ENCODE measurements at places on chromosomes 2 and 18.

GRCh38 chr2:195579776-195580555, 77.1 kb upstream of the SLC39A10 start:
- no peak for DNase-seq

GRCh38 chr2:230631470-230631869, 81.2 kb upstream of the CAB39 start:
- DNase-seq: no peak

DNA sequence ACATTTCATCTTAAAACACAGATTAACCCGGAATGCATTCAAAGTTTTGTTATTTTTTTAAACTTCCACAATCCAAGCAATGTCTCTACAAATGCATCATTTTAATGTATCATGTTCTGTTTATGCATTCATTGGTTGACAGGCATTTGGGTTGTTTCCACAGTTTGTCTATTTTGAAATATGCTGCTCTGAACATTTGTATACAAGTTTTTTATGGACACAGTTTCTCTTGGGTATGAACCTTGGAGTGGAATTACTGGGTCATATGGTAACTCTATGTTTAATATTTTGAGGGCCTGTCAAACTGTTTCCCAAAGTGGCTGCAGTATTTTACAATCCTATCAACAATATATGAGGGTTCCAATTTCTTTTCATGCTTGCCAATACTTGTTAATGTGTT, 57.3 kb downstream of the GULP1 start:
- no peak for DNase-seq

- DNase-seq: no peak
Measured at GRCh38 chr18:75496151-75496550, 68.6 kb upstream of the SMIM21 start.

DNA sequence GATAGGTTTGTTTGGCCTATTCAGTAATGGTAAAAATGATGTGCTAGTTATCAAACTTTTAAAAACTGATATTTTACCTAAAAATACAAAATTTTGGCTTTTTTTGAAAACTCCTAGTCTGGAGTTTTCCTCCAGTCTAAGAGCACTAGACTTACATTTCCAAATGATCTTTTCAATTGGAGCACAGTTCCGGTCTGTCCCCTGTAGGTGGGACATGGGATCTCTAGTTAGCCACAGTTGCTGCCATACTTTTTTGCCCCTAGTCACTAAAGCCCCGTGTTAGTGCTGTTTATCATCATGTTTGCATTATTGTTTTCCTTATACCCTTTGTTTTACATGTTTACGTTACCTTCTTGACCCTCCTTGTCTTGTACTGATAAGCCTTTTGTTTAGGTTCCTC, 52.4 kb downstream of the RELCH start:
- DNase-seq: no peak

- no peak for DNase-seq
Measured at GRCh38 chr2:47073641-47074040, 81.5 kb downstream of the STPG4 start.

GRCh38 chr2:222734703-222735014, 63.2 kb downstream of the MOGAT1 start:
- peak; percentile 37 for DNase-seq

GRCh38 chr2:80475970-80476369, 171.4 kb upstream of the LRRTM1 start:
- no peak for DNase-seq

GRCh38 chr18:8610459-8610851, 1.2 kb downstream of the RAB12 start:
- DNase-seq: no peak

GRCh38 chr2:187294043-187294442, 154.0 kb downstream of the CALCRL start:
- no peak for DNase-seq

DNA sequence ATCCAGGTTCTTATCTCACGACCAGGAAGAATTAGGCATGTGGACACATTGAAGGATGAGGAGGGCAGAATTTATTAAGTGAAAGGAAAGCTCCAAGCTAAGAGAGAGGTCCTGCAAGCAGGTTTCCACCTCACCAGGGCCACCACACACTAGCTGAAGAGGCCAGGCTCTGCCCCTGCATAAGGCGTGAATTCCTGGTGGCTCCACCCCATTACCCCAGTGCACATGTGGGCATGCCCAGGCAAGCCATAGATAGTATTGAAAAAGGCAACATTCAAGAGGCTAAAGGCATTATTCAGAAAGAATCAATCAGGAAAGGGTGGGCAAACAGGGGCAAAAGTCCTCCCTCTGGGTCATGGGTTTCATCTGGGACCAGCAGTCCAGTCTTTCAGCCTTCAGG, 30.9 kb upstream of the GRP start:
- DNase-seq: no peak

DNA sequence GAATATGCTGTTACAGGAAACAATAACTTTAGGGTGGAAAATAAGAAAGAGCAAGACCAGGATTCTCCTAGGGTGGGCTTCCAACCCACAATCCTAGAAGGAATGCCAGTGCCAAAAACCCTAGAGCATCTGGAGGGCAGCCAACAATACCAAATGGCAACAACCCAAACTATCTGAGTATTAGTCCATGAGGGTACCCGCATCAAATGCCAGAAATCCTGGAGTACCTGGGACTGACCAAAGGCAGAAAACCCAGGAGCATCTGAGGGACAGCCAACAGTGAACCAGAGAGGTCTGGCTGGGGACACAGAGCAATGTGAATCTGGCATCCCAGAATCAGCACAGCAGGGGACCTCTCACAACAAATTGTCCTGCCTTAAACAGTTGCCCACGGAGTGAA, 126.3 kb downstream of the SCG2 start:
- DNase-seq: no peak

- no peak for DNase-seq
Measured at GRCh38 chr18:56172527-56172926, 465.9 kb downstream of the TXNL1 start.

- DNase-seq: no peak
Measured at GRCh38 chr18:13273800-13274199, 55.2 kb downstream of the LDLRAD4 start.

GRCh38 chr2:217785544-217786045, 217.2 kb downstream of the TNS1 start:
- DNase-seq: peak; percentile 88

DNA sequence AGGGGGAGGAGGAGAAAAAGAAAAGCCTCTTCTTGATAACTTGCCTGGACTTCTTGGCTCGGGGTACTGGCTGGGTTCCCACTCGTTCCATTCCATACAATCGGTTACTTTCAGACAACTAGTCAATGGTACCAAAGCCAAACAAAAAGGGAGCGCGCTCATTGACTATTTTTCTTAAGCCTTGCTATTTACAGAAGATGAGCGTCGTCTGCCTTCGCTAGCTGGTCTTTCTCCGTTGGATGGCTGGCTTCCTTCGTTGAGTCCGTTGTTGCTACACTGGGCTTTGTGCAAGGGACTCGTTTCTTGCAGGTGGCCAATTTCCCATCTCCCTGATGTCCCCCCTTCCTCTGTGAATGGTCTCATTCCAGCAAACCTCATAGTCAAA, 260.4 kb downstream of the ZNF516 start:
- no peak for DNase-seq

- no peak for DNase-seq
Measured at GRCh38 chr2:226548732-226549131, 250.9 kb downstream of the IRS1 start.

GRCh38 chr2:66565291-66565690, 130.4 kb downstream of the MEIS1 start:
- DNase-seq: no peak

GRCh38 chr2:119179202-119179601, 20.7 kb upstream of the C1QL2 start:
- no peak for DNase-seq

- peak; percentile 66 for DNase-seq
Measured at GRCh38 chr2:231222318-231223000, 24.0 kb downstream of the ARMC9 start.

GRCh38 chr2:161343235-161343634, 35.0 kb downstream of the PSMD14 start:
- no peak for DNase-seq

GRCh38 chr2:141438536-141438935, 692.3 kb downstream of the LRP1B start:
- DNase-seq: no peak

- DNase-seq: no peak
Measured at GRCh38 chr18:31549416-31549815, 42.3 kb upstream of the TTR start.

DNA sequence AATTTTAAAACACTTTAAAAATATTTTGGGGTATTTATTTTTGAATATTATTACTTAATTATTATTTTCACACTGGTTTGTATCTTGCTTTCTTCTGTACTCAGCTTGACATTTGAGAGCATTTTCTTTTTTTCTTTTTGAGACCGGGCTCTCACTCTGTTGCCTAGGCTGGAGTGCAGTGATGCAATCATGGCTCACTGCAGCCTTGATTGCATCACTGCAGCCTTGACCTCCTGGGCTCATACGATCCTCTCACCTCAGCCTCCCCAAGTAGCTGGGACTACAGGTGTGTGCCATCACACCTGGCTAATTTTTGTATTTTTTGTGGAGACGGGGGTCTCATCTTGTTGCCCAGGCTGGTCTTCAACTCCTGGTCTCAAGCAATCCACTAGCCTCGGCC, 79.9 kb upstream of the DLX2 start:
- no peak for DNase-seq

DNA sequence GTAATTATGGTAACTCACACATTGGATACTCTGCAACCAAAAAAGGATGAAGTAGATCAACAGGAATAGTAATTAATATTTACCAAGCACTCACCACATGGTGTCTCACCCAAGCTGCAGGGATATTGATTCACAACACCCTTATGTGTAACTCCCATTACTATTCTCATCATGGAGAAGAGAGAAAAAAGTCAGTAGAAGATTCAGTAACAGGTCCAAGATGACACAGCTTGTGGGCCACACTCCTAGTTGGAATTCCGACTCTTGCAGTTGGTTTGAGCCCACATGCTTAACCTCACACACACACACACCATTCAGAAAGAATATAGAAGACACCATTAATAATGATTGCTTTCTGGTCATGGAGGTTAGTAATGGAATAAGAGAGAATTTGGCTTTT, 1.7 kb upstream of the MLPH start:
- DNase-seq: no peak

GRCh38 chr2:129004485-129004884, 685.8 kb upstream of the HS6ST1 start:
- DNase-seq: no peak

DNA sequence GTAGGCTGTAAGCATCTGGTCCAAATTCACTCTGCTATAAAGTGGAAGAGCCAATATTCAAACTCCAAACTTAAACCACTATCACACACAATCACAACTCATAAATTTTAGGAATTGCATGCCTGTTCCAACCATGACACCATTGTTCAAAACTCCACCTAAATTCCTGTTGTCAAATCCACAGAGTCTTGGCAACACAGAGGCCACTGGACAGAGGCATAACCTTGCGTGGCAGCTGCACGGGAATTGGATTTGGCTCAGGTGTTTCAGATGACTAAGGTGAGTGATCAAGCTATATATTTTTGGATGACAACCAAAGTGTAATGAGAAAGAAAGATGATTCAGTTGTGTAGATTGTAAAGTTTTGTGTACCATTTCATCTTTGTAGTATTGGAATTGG, 422.7 kb upstream of the TNP1 start:
- no peak for DNase-seq

GRCh38 chr2:126300348-126300747, 355.6 kb upstream of the GYPC start:
- no peak for DNase-seq

- DNase-seq: no peak
Measured at GRCh38 chr2:166628478-166629136, 134.6 kb upstream of the SCN7A start.

- no peak for DNase-seq
Measured at GRCh38 chr2:231934441-231935206, 8.4 kb upstream of the NPPC start.

DNA sequence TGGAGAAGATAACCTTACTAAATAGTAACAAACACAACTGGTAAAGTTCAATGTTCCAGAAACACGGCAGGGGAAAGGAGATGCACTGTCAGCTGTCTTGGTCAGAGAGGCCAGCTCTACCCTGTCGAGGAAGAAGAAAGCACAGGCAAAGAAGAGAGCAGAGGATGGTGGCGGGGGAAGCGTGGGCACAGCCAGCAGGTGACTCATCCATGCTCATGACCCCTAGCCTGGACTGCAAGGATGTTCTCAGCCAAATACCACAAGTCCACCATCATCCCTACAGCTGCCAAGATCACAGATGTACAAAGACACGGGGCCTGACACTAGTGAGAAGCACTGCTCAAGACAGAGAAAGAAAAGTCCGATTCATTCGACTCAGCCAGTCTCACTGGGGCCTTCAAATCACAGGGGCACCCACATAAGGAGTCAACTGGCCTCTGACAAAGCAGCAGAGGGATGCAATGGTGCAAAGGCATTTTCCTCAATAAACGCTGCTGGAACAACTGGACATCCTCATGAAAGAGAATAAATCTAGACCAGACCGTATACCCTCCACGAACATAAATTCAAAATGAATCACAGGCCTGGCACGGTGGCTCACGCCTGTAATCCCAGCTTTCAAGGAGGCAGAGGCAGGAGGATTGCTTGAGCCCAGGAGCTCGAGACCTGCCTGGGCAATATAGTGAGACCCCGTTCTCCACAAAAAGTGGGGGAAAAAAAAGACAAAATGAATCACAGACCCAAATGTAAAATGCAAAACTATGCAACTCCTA, 5.6 kb downstream of the DTYMK start:
- DNase-seq: no peak

- no peak for DNase-seq
Measured at GRCh38 chr2:226665306-226665831, 134.3 kb downstream of the IRS1 start.

- no peak for DNase-seq
Measured at GRCh38 chr2:3151153-3151918, 226.3 kb downstream of the EIPR1 start.

DNA sequence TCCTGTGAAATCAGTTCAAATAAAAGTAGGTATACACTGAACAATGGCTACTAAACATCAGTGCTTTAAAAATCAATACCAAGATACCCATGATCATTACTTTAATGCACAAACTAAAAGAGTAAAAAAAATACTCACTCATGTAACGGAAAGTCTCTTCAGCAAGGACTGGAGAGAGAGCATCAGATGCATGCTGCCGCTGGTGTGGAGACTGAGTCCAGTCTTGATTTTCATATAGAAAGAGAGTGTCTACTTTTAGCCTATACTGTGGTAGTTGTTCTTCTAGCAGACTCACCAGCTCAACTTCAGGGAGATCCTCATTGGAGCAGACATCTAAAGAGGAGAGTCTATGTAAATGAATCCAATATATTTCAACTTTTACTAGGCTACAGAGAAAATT, 44.0 kb downstream of the TRAK2 start:
- DNase-seq: no peak

GRCh38 chr2:149596471-149596870, 8.9 kb upstream of the MMADHC start:
- DNase-seq: no peak

DNA sequence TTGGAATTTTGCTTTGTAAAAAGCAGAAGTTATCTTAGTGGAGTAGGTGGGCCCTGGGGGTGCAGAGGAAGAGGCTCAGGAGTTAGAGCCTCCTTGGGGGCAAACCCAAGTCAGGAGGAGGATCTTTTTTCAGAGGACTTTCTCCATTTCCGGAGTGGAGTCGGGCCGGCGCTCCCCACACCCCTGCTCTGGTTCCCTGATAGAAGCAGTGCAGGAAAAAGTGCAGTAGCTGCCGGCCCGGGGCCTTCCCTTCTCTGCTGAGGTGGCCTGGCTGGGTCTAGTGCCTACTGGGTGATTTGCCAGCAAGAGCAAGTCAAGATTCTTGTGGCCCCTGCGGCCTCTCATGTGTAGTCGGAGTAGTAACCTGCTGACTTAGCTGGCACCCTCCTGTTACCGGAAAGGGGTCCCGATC, 124.2 kb upstream of the HS6ST1 start:
- no peak for DNase-seq
